Mammary epithelial cell (primary cell): ENCODE measurements at places on chromosomes 5 and 9. TPM values are rescaled to one million over a fixed set of nuclear protein-coding genes. Genes with fewer than 3 reads are reported as not detected.

DNA sequence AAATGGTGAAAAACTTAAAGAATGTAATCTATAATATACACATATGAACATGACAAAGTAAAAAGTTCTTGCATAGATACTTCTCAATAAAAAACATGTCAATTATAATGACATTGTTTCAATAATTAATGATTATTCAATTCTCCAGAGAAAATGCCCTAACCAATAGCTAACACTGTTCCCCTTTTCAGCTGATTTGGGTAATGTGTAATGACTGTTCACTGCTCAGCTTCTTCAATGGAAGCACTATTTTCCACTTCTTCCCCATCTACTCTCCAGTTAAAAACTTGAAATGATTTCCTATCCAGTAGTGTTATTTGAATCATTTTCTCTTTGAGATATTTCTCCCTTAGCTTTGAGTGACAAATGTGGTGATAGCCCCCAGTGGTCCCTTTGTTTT, 62.3 kb downstream of the CEP120 start:
- no peak for DNase-seq

GRCh38 chr5:75975496-75975895, 107.7 kb upstream of the SV2C start:
- no peak for DNase-seq

GRCh38 chr5:149474198-149474597, 77.0 kb downstream of the CSNK1A1 start:
- DNase-seq: peak; percentile 86

DNA sequence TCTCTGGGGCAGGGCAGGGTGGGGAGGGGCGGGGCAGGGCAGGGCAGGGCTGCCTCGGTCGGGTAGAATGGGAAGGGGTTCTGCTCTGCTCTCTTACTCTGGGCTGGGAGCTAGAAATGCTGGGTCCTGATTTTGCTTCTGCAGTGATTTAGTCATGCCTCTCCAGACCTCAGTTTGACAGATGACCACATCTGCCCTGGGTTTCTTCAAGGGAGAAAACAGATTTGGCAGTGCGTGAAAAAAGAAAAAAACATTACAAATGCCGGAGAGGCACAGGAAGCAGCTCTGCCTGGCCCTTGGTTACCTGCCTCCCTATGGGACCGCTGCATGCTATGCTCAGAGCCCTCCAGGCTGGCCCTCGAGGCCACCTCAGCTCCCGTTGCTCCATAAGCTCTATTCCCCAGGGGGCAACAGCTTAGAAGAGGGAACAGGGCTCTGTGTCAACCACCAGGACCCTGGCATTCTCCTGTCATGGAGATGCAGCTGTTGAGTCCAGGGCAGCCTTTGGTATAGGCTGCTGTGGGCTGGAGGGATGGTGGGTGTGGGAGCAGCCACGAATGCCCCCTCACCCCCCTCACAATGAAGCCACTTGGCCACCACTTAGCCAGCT, 53.2 kb upstream of the UBTD2 start:
- no peak for DNase-seq

GRCh38 chr5:131538177-131538593, 96.8 kb downstream of the RAPGEF6 start:
- peak; percentile 83 for DNase-seq

DNA sequence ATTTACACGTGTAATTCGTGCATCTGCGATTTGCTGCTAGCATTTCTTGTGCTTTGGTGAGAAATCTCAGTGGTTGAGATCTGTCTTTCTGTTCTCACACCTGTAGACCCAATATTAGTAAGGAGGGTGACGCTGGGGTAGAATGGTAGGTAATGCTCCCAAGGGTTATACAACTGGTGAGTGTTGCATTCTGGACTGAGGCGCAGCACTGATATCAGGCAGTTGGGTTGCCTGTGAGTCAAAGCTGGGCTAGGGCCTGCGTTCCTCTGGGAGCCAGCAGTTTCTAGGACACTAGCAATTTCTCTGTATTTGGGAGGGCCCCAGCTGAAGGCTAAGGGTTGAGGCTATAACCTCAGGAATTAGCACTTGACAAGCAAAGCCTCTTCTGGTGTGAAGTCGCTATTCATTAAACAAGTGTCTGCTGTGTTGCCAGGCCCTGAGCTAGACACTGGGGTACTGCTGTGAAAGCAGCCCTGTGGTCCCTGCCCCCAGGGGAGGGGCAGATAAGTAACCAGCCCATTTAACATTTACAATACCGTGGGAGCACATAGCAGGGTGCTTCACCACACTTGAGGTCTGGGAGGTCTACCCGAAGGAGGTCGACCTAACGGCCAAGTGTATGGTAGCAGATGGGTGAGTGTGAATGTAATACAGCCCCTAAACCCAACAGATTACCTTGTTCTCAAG, 28.7 kb downstream of the LARP1 start:
- no peak for DNase-seq

DNA sequence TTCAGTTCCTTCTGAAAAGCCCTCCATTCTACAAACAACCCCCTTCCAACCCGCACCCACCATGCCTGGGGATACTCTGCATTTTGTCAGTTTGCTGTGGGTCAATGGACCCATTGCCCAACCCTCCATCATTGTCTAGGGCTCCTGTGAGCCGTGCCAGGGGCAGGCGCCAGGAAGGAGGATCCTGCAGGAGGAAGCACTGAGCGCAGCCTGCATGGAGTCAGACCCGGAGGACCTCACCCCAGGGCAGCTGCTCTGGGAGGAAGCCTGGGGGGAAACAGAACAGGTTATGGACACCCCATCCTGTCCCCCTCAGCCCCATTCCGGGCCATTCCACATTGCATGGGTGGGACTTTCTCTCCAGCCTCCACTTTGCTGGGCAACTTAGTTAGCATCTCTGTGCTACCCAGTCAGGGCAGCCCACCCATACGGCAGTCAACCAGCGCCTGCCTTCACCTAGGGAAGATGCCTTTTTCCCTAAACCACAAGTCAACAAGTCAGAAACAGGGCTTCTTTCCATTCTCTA, 48.6 kb upstream of the VDAC1 start:
- DNase-seq: no peak

DNA sequence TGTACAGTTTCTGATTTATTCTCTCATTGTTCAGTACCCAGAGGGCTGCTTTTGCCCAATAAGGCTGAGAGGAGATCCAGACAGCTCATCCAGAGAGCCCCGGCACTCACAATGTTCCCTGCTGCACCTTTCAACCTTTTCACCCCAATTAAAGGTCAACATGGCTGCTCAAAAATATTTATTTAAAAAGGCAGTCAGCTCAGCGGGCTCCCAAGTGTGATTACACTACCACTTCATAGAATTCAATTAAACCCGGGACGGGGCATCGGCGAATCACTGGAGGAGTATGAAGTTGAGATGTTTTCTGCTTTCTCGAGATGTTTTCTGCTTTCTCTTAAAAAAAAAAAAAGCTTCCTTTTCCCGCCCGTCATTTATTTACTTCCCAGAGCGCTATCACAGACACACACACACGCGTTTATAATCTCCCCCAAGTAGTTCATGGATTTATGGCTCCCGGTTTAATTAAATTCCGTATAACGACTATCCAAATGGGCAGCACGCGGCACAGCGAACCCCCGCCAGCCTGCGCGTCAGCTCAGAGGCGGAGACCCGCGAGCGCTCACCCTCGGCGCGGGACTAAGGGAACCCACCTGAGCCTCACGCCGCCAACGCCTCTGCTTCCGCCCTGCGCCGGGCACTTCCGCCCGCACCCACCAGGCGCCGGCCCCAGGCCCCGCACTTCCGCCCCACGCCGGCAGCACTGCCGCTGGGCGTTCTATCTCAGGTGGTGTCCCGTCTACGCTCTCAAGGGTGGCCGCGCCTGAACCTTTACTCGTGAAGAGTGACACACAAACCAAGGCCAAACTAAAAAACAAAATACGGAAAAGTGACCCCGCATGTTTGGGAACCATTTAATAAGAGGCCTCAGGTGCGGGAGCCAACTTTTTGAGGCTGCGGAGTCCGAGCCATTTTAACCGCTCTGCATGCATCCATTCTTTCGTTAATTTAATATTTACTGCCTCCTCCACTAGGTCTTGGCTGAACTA, at the start of gene C5orf63:
C5orf63 (minus strand) TSS at position 642 of the 986 bp plus-strand sequence. CDS start 14,507 bp downstream, outside the sequence.
- peak; percentile 28 for DNase-seq

RASEF gene
- 3.3 TPM for total RNA-seq

GLDC gene
- total RNA-seq: 0.33 TPM

SMIM3 gene
- total RNA-seq: 17.5 TPM
